ENCODE measurements at places on chromosomes 3 and 15.

GRCh38 chr15:55348281-55348778 is 29.3 kb downstream of the PIGB start:
- no peak overlapping the region for H3K27ac ChIP-seq
- H3K4me1 ChIP-seq: peaks cover 5% of the 10 kb centered on the region
- no peak overlapping the region for H3K4me3 ChIP-seq
- H3K27me3 ChIP-seq: no peaks in the 10 kb centered on the region
- peaks cover 42% of the 10 kb centered on the region for H3K36me3 ChIP-seq

GRCh38 chr3:159668461-159668860 is 320.2 kb upstream of the IL12A start:
- no peaks in the 10 kb centered on the region for H3K27me3 ChIP-seq
- no peak overlapping the region for H3K27ac ChIP-seq
- H3K36me3 ChIP-seq: no peaks in the 10 kb centered on the region
- no peak overlapping the region for H3K4me3 ChIP-seq

DNA sequence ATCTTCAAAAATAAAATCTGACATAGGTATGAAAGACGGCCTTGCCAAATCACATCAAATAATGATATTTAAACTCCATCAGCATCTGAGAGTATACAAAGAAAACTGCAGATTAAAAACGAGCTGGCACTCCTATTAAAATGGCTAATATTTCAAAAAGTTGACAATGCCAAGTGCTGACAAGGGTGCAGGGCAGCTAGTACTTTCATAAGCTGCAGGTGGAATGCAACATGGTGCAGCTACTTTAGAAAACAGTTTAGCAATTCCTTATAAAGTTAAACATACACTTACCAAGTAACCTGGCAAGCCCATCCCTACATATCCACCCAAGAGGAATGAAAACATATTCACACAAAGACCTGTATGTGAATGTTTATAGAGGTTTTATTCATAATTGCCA is 23.0 kb downstream of the TBC1D2B start:
- H3K27ac ChIP-seq: no peak overlapping the region
- peaks cover 48% of the 10 kb centered on the region for H3K4me1 ChIP-seq
- H3K27me3 ChIP-seq: no peaks in the 10 kb centered on the region
- no peak for DNase-seq

DNA sequence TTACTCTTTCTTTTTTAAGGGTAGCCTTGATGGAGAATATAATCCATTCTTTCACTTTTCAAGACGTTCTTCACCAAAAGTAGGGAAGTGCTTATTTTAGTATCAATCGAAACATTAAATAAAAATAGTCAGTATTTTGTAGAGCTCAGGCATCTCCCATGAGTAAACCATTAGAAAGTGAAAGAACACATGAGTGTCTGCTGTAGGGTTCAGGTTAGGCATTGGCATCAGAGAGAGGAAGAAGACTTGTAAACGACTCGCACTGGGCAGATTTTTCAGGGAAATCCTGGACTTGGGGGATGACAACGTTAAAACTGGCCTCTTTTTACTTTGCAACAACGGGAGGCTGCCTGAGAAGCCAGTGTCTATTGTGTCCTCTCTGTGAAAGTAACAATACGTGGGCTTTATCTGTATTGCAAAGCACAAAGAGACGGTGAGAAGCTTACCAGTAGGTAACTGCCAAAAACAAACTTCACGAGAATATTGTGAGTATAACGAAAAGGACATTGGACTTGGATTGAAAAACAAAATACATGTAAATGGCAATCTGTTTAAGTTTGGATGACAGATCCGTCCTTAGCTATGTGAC is 451.7 kb downstream of the PYDC2 start:
- no peak overlapping the region for H3K27ac ChIP-seq
- no peaks in the 10 kb centered on the region for H3K36me3 ChIP-seq
- DNase-seq: no peak

DNA sequence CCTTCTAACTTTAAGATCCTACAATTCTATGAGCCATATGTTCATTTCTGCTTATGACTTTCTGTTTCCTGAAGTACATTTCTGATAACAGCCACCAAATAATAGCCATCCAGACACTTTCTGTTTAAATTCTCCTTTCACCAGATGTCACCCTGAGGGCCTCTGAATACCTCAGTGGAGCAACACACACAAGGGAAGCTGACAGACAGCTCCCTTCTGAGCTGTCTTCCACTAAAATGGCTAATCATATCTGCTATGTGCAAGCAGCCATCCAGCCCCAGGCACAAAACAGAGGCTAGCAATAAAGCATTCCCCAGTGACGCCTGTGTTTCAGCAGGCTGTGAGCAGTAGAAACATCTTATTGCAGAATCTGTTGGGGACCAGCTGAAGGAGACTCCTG is 666.6 kb upstream of the UBE2E2 start:
- H3K4me3 ChIP-seq: no peak overlapping the region
- no peaks in the 10 kb centered on the region for H3K4me1 ChIP-seq
- H3K27me3 ChIP-seq: no peaks in the 10 kb centered on the region
- DNase-seq: no peak

GRCh38 chr3:187369089-187369447 is 883 bp downstream of the RTP4 start:
- peaks cover 30% of the 10 kb centered on the region for H3K4me1 ChIP-seq
- H3K27me3 ChIP-seq: peaks cover 6% of the 10 kb centered on the region
- DNase-seq: no peak
- H3K36me3 ChIP-seq: no peaks in the 10 kb centered on the region
- no peak overlapping the region for H3K4me3 ChIP-seq
- no peak overlapping the region for H3K27ac ChIP-seq

DNA sequence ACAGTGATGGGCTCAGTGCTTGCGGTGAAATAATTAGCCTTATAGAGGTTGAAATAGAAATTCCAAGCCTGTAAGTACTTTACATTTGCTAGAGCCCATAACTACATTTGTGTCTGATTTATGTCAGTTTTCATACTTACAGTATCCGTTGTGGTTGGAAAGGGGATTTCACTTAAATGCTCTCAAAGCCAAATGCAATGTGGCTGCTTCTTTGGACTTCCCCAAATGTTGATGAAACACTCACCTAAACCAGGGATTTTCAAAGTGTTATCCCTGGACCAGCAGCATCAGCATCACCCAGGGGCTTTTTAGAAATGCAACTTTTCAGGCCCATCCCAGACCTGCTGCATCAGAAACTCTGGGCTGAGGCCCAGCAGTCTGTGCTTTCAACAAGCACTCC is 378.7 kb downstream of the MCTP2 start:
- no peak for DNase-seq
- H3K4me3 ChIP-seq: no peak overlapping the region
- H3K27ac ChIP-seq: no peak overlapping the region
- H3K27me3 ChIP-seq: peaks cover 8% of the 10 kb centered on the region
- peaks cover 3% of the 10 kb centered on the region for H3K36me3 ChIP-seq
